ENCODE measurements at places on chromosomes 5 and 9.

DNA sequence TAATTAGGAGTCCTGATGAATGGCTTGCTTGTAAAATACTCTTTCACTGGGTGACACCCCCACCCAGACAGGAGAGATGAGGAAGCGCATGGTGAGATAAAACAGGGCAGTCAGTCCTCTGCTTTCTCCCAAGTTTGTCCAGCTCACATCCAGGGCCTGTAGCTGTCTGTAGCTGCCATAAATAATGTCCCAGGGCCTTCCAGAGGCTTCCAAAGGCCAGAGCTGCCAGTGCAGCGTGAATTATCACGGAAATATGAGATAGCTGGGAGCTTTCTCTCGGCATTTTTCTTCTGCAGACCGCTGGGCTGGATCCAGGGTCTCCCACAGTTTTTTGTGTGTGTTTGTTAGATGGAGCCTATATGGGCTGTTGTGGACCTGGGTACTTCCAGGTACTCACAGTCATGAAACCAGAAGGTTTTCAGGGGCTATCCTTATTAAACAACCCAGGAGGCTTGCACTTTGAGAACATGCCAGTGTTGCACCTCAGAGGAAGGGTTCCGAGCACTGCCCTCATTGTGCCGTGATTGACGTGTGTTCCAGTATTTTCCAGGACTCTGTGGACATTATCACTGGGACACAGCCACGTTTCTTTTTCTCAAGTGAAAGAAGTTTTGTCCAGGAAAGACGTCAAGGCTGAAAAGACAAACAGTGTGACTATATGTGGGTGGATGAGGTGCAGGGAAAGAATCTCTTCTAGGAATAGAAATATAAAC lies 117.5 kb downstream of the FGF1 start:
- no peak for DNase-seq

DNA sequence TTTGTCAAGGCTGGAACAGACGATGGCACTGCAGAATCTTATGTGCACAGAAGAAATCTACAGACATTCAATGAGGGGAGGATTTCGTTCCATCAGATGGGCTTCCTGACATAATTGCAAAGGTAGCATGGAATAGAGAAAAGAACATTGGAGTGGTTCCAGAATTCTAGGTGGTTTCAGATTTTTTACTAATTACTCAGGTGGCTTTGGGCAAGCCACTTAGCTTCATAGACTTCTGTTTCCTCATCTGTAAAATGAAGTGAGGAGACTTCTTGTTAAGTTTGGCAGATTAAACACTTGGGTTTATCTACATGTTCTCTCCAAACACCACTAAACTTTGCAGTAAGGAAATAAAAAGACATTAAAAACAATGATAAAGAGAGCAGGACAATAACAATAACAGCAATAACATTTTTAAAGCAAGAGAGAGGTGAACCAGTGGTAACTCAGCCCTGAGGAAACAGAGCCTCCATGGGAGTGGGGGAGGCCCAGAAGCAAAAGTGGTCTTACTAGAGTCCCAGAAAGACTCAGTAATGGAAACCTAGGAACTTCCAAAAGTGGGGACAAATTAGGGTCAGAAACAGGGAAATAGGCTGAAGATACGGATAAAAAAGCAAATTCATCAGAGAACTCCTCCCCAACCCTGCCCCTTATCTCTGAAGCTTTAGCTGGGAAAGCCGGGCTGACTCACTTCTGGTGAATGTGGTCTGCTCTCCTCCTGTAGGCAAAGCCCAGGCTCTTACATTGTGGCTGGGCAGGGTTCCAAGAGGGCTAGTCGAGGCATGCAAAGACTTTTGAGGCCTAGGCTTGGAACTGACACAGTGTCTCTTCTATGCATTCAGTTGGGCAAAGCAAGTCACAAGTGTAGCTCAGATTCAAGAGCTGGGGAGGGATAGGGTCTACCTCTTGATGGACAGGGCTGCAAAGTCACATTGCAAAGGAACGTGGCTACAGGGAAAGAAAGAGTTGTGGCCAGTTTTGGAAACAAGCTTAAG lies 11.8 kb upstream of the ACTBL2 start:
- DNase-seq: no peak

- DNase-seq: no peak
Measured at GRCh38 chr5:8394965-8395364, 526.0 kb downstream of the MTRR start.

GRCh38 chr9:123550012-123550411 lies 194.0 kb downstream of the CRB2 start:
- no peak for DNase-seq

GRCh38 chr5:64769855-64770254 lies 1.1 kb downstream of the CWC27 start:
- DNase-seq: no peak

DNA sequence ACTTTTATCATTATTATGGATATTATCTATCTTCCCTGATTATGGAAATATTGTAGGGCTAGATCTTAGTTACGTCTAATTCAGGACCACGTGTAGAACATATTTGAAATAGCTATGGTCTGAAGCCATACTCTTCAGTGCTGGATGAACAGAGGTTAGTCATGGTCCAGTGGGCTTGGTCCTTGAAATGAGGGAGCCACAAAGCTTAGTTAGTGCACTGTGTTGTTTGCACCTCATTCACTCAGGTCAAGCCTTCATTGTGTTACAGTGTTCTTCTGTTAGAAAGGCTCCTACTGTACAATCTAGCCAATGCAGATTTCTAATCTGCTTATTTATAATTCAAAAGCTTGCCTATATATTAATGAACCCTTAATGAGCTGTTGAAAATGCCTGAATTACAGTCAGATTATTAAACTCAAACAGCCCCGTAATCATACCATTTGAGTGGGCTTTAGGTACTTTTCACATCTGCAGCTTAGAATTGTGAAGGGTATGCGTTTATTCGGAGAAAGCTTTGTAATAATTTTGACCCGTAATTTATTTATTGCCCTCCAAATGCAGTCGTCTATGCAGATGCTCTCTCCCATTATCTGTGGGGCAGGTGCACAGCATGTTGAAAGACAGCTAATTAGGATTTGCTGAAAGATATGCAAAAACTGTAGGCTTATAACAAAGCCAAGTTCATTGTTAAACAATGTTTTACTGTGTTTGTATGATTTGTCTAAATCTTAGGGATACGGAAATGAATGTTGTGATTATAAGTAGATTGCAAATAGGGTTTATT lies 164.9 kb downstream of the PBX3 start:
- DNase-seq: no peak

DNA sequence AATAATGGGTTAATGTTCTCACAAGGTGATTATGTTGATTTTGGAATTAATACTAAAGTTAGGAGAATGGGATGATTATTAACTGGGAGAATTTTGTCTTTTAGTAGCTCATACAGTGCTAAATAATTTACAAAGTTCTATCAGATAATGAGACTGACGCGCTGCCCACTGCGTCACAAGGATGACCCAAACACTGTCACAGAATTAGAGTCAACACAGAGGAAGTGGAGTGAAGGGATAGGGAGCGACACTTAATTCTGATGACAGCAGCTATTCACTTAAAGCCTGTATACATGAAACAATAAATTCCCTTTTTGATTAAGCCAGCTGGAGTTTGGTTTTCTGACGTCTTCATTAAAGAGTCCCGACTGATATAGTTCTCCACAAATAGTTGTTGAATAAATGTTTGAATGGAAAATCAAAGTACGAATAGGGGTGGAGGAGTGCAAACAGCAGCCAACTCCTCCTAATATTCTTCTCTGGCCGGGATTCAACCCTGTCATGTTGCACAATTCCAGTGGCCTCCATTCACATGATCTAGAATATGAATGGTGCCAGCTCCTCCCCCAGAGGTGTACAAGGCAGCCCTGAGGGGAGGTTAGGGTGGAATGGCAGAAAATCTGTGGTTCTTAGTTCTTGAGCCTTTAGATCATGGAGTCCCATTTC lies 140.3 kb downstream of the PCSK1 start:
- DNase-seq: no peak

- no peak for DNase-seq
Measured at GRCh38 chr9:90943341-90943740, 141.7 kb downstream of the SYK start.

DNA sequence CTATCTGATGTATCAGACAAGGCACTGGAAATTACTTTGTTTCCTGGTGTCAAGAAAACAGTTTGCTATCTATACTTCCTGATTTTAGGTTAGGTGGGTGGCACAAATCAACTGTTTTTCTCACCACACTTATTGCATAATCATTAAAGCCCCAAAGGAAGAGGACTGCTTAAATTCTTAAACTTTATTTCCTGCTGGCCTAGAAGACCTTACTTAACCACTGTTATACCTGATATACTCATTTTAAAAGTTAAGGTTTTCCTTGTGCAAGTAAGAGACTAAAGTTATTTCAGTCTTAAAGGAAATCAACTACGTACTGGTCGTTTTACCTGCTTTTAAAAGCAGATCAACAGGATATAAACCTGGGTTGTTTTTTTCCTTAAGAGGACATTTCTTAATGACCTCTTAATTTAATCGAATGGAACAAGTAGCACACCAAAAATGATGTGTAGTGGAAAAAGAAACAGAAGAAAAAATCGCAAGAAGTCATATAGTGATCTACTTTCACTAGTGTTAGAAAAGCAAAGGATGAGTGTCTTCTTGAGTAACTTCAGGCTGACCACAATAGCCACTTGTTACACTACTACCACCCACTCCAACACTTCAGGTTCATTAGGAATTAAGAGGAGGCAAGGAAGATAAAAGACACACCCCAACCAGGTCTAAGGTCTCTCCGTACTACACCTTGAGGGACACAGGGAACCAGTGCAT lies 974 bp downstream of the CLINT1 start:
- peak; percentile 28 for DNase-seq

DNA sequence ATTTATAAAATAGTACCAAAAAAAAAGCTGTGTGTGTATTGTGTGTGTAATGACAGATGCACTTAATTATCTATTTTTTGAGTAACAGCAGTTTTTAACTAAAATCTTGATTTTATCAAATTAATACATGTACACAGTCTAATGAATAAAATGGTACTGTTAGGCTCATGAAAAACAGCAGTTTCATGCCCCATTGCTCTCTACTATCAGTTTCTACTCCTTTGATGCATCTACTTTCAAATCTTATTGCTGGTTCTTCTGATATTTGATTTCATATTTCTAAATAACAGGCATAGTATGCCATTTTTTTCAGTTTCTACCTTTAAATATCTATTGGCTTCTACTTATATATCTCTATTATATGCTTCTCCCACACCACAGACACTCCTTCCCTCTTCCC lies 117.4 kb downstream of the CCDC171 start:
- DNase-seq: no peak

DNA sequence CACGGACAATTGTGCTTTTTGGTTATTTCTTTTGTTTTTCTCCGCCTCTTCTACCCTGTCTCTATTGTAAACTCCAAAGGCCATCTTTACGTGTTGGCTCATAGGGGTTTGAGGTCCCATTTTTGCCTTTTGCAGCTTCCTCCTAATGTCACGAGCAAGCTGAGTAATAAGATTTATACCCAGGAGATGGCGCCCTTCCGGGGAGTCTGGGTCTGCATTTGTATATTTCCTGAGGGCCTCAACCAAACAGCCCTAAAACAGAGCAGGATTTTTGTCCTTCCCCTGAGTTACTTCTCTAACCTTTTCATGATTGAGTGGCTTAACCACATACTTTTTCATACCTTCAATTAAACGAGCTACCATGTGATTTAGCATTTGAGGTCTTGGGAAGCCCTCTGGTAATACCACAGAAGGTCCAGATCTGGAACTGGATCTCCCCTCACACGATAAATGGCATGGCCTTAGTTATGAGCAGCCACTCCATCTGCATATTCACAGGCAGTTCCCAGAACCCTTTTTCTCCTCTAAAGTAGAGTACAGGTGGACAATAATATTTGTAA lies 11.2 kb upstream of the CFAP95 start:
- peak; percentile 56 for DNase-seq

DNA sequence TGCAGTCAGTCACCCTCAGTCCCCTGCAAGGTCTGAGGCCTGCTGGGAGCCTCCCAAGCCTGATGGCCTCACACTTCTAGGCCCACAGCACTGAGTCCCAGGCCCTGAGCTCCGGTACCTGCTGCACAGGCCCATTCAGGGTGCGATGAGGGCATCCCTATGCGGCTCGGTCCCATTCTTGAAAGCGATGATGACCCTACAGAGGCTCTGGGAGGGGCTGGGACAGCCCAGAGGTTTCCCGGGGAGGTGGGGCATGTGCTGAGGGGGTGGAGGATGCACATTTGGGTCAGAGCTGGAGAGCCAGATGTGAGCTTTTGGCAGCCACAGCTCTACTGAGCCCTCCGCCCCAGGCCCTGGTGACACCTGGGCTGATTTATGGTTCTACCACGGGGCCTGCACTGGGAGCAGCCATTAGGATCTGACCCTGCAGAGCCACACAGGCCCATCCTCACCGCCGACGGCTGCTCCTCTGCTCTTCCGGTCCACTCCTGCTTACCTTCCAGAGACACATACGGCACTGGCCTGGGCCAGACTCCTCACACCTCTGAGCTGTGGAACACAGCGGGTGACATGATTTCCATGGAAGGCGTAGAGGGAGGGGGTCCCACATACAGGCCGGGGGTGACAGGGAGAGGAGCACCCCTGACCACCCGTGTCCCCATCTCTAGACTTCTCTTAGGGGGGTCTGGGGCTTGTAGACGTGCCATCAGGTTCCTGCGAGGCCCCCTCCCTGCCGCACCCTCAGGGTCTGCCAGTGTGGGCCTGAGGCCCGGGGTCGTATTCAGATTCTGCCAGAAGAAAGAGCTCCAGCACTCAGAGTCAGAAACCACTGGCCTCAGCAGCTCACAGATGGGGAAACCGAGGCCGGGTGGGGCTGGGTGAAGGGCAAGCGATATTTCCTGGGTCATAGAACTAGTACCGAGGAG lies 53.4 kb downstream of the COL23A1 start:
- no peak for DNase-seq

DNA sequence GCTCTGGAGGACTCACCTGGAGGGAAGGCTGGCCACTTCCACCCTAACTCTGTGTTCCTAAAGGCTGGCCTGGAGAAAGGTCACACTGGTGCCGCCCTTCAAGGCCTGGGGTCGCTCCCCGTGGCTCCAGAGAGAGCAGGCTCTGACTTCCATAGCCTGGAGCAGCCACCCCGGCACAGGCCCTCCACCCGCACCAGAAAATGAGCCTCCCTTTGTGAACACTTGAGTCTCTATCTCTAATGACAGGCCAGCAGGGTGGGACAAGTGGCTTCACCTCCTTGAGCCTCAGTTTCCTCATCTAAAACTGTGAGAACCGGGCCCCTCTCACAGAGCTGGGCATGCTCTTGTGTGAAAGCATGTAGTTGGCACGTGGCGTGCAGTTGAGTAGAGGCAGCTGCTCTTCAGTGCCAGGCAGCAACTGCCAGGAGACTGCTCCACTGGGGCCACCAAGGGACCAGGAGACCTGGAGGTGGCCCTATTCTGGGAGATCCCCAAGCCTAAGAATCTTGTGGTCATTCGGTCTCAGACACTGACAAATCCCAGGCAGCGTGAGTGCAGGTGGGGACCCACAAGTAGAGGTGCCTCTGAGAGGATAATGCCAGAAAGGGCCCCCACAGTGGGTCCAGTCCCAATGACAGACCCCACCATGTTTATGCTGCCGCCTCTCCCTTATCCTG lies 56.7 kb upstream of the GARNL3 start:
- DNase-seq: no peak

DNA sequence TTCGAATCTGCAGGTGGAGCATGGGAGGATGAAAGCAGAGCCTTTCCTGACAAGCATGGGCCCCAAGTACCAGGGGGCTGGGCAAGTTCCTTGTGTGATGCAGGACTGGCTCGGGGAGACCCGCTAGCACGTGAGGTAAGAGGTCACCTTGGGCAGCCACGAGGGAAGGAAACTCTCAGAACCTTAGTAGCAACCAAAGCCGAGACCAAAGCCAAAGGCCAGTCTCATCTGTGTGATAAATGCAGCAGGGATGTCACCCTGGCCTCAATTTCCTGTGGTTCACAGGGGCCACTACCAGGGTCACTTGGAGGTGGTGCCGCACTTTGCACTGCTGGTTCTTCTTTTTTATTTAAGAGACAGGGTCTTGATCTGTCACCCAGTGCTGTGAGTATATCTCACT lies 39.5 kb downstream of the PRRT1B start:
- DNase-seq: no peak

All from naive thymus-derived CD8-positive, alpha-beta T cell (primary cell).